ENCODE measurements at places on chromosomes 3 and 15.

GRCh38 chr3:100603469-100603868 is 5.9 kb upstream of the ADGRG7 start:
- no peak for DNase-seq

DNA sequence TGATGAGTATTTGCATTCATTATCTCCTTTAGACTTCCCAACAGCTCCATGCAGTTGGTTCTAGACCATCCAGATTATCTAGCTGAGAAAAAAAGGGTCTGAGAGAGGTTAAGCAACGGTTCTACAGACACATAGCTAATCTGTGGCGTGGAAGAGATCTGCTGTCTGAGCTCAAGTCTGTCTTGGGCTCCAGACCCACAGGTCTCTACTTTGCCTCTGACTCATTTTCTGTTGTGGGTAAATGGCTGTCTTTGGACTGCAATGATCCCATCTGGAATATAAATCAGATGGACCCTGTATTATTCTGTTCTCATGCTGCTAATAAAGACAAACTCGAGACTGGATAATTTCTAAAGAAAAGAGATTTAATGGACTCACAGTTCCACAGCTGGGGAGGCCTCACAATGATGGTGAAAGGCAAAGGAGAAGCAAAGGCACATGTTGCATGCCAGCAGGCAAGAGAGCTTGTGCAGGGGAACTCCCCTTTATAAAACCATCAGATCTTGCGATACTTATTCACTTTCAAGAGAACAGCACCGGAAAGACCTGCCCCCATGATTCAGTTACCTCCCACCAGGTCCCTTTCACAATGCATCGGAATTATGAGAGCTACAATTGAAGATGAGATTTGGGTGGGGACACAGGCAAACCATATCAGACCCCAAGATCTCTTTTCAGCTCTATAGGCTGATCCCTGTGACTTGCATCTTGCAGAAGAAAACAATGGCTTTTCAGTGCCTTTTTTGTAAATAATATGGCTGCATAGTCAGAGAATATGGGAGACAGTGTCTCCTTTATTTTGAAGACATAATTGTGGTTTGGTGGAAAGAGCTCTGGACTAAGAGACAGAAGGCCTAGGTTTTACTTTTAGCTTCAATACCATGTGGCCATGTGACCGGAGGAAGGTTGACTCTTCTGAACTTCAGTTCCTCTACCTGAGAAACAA is 24.7 kb downstream of the CEMIP start:
- DNase-seq = no peak

- DNase-seq = no peak
These were observed 88.3 kb downstream of the MYO5A start for GRCh38 chr15:52440414-52440813.

- no peak for DNase-seq
These were observed 492.7 kb upstream of the THBS1 start for GRCh38 chr15:39088156-39088555.

DNA sequence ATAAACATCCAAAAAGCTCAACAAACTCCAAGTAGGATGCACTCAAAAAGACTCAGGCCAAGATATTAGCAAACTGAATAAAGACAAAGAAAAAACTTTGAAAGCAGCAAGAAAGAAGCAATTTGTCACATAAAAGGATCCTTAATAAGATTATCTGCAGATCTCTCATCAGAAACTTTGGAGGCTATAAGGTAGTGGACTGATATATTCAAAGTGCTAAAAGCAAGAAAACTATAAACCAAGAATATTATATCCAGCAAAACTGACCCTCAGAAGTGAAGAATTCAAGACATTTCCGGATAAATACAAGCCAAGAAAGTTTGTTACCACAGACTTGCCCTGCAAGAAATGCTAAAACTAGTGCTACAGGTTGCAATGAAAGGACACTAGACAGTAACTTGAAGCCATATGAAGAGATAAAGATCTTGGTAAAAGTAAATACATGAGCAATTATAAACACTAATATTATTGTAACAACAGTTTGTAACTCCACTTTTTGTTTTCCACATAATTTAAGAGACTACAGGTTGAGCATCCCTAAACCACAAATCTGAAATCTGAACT is 23.6 kb downstream of the C3orf33 start:
- no peak for DNase-seq

GRCh38 chr3:153927107-153927506 is 194.1 kb upstream of the ARHGEF26 start:
- no peak for DNase-seq

GRCh38 chr3:44132061-44132460 is 109.6 kb upstream of the TOPAZ1 start:
- no peak for DNase-seq

DNA sequence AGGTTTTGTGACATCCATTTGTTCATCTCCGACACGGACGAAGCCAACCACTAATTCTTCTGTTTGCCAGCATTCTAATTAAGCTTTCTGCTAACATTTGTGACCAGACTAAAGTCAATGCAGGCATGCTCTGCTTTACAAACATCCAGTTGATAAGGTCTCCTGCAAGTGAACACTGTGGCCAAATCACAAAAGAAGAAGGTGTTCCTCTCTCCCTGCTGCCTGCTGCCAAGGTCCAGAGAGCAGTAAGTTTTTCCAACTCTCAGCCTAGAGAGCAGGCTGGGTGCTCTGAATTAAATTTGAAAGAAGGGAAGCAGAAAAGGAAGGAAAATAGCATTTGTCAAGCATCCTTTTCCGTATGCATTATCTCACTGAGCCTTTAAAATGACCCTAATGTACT is 133.6 kb downstream of the ATP8B4 start:
- DNase-seq = no peak

DNA sequence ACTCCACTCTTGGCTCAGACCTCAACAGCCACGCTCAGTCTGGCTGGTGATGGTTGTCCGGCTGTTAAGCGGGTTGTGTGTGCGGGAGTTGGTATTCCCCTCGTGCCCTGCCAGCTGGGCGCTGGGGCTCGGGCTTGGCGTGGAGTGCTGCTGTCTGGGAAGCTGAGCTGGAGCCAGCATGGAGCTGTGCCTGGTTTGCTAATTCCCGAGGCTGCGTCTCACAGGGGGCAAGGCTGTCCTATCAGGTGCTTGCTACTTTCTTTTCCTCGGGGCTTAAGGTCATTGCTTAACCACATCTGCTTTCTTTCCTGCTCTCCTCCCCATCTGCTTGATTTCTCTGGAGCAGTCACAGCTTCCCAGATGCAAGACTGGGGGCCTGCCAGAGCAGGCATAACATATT is 29.9 kb downstream of the PDIA5 start:
- DNase-seq = peak; percentile 77

- DNase-seq = no peak
These were observed 196.4 kb upstream of the SLC24A5 start for GRCh38 chr15:47924381-47924780.

DNA sequence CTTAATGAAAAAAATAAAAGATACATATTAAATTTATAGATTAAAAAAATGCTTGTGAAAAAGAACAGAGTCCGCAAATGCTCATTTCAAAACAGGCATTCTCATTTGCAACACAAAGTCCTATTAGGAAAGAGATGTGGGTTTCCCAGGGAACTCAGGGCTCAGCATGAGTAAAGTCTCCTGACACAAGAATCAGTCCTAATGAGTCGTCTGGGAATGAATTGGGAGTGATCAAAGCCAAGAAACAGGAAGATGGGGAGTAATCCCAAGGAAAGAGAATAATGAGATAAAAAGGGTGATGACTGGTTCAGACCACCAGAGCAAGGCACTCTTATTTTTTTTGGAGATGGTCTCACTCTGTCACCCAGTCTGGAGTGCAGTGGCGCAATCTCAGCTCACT is 443.7 kb downstream of the NR2F2 start:
- DNase-seq = no peak

GRCh38 chr3:75140904-75141615 is 523.1 kb upstream of the FRG2C start:
- DNase-seq = no peak

DNA sequence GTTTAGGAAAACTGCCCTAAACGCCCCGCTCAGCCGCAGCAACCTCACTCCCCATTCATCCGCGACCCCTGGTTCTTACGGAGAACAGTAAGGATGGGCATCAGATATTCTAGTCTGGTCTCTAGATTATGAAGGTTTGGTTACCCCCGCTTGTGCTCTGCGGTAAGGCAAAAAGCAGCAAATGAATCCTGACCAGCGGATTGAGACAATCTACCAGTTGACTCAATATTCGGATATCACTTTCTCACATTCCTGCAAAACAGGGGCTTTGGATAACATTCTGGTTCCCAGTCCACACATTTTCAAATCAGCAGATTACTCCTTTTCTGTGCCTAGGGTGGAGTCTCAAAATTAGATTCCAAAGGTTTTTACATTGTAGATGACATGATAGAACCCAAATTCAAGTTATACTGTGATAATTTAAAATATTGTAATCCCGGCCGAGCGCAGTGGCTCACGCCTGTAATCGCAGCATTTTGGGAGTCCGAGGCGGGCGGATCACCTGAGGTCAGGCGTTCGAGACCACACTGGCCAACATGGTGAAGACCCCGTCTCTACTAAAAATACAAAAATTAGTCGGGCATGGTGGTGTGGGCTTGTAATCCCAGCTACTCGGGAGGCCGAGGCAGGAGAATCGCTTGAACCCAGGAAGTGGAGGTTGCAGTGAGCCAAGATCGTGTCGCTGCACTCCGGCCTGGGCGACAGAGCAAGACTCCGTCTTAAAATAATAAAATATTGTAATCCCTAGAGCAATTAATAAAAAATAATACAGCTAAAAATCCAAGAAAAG is 1.1 kb upstream of the CYFIP1 start:
- no peak for DNase-seq

- no peak for DNase-seq
These were observed 2.6 kb downstream of the CHCHD6 start for GRCh38 chr3:126706631-126707030.

DNA sequence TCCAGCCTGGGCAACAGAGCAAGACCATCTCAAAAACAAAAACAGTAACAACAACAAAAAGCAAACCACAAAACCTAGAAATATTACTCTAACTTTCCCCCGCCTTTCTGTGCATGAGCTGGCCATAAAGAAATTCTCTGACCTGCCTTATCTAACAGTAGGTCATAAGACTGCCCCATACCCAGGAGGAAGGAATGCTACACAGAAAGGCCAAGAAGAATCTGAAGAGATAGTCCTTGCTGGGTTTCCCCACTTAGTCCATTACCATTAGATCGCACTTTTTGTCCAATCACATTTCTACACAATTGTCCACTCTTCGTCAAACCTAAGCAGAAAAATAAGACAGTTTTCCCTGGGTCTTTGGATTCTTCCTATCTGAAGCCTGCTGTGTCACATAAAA is 23.5 kb downstream of the CIAO2A start:
- no peak for DNase-seq

- DNase-seq = peak; percentile 10
These were observed 5.0 kb downstream of the VGLL4 start for GRCh38 chr3:11638495-11639358.

DNA sequence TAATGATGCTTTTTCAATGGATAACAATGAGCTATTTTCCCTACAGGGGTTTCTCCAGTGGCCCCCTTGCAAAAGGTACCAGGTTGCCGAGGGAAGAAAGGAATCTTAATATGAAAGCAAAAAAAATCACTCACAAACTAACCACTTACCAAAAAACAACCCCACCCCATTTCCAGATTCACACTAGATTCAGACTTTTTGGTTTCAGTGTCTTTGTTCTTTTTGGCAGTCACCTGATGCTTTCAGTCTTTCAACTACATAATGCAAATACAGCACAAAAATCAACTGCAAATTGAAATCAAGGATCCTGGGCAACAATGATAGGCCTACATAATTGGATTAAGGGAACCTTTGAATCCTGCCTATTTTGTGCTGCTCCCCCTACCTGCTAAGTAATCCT is 71.1 kb upstream of the RAP2B start:
- DNase-seq = no peak

DNA sequence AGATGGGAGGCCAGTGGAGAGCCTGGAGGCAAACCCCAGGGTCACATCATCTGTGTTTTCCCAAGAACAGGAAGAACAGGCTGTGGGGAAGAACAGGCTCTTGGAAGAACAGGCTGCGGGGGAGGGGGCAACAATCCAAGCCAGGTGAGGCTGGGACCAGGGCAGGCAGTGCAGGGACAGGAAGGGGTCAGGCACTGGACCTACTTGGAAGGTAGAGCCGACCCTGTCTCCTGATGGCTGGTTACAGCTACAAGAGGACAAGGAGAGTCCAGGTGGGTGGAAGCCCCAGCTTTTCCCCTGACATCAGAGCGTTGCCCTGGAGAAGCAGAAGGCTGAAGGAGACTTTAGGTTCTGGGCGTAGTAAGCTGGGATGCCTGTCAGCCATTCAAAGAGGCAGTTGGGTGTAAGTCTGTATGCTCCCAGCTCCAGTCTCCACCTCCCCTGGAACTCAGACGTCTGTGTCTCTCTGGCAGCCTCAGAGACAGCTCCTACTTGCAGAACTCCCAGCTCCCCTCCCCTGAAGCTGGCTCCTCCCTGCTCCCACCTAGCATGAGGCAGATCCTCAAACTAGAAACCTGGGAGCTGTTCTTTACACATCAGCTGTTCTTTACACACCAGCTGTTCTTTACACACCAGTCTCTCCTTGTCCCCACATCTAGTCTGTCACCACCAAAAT is 130.9 kb downstream of the DNAJB8 start:
- DNase-seq = no peak

DNA sequence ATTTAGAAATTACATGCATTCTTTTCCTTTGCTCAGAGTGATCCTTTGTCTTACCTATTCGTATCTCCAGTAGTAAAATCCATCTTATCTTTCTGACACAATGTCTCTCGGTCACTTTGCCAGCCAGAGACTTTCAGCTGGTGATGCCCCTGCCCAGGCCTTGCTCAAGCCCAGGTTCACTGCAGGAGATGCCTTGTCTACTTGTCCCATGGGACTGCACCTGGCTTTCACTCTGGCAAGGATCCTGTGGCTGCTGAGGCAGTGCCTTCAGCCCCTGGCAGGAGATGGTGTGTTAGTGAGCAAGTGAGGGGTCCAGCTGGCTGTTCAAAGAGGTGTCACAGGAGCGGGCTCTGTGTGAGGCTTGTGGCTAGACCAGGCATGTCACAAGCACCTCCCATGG is 1268.9 kb downstream of the OTOL1 start:
- DNase-seq = no peak

GRCh38 chr15:29568840-29569532 is 253.3 kb downstream of the TJP1 start:
- no peak for DNase-seq

DNA sequence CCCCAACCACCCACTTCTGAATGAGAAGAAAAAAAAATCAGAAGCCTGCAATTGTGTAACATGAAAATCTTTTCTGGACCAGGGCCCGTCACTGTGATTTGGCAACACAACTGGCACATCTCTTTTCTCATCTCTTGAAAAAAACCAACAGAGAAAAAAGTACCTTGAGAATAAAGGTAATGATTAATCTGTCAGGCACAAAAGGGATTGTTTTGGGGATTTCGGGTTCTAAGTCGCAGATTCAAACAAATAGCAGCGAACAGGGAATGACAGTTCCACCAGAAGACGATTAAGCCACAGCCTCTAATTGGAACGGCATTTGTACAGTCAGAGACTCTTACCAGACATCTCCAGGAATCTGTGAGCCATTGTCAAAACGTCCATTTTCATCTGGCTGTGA is at the start of gene AQP9:
Gene AQP9 (plus strand): TSS at position 276 of the 400 bp plus-strand sequence. CDS start 185 bp downstream, outside the sequence.
- DNase-seq = no peak

DNA sequence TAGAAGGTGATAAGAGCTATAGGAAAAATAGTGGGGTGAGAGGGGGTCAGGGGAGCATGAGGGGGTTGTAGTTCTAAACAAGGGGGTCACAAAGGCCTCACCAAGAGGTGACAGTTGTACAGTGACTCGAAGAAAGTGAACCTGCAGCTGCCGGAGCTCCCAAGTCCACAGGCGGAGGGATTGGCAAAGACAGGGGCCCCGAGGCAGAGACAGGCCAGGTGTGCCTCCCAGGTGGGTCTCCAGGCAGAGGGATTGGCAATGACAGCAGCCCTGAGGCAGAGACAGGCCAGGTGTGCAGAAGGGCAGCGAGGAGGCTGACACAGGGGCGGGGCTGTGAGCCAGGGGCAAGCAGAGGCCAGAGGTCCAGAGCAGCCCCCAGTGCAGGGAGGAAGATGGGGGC is 63.7 kb downstream of the DNAJB8 start:
- no peak for DNase-seq
